K562 (cell line): ENCODE measurements at places on chromosomes 5 and 9. TPM values are rescaled to one million over a fixed set of nuclear protein-coding genes. Genes with fewer than 3 reads are reported as not detected.

IL13 gene
- polyA plus RNA-seq: not detected in 2 replicates

PCDHAC2 gene
- polyA plus RNA-seq: 0.03 TPM in 1 of 2 replicates, not detected in the other

ADGRD2 gene
- polyA plus RNA-seq: not detected in 2 replicates

HACD4 gene
- not detected in 2 replicates for polyA plus RNA-seq

XPA gene
- 15.2 and 18.2 TPM in 2 replicates for polyA plus RNA-seq

FOXD4L5 gene
- not detected in 2 replicates for polyA plus RNA-seq

NDFIP1 gene
- polyA plus RNA-seq: 26.0 and 37.5 TPM in 2 replicates

SLF1 gene
- polyA plus RNA-seq: 11.0 and 18.4 TPM in 2 replicates
